ENCODE measurements at places on chromosomes 4 and X. TPM values are rescaled to one million over a fixed set of nuclear protein-coding genes. Genes with fewer than 3 reads are reported as not detected.

Gene SLC26A1
- polyA plus RNA-seq, result 6.7 TPM

Gene TLR10
- 0.89 TPM for polyA plus RNA-seq

Gene MEPE
- not detected for polyA plus RNA-seq

DNA sequence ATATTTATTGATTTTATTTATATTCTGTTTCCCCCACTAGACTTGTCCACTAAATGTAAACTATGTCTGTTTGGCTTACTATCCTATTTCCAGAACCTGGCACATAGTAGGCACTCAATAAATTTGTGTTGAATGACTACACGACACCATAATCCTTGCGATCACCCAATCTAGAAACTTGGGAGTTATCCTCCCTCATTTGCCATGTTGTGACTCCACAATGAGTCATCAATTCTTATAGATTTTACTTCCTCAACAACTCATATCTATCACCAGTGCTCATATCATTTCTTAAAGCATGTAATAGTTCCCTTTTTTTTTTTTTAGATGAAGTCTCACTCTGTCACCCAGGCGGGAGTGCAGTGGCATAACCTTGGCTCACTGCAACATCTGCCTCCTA, 39.9 kb upstream of the VAMP7 start:
- no peak for DNase-seq

DNA sequence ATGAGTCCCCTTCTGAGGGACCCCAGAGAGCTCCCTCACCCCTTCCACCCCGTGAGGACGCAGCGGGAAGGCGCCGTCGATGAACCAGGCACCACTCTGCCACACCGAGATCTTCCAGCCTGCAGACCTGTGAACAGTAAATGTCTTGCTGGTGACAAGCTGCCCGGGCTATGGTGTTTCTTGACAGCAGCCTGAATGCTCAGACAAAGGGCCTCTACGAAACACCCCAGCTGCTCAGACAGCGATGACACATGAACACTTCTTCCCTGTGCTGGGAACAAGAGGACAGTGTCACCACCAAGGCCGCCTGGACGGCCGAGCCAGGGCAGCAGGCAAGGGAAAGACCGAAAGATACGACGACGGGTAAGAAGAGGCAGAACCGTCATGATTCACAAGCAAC, 30.6 kb upstream of the GTPBP6 start:
- no peak for DNase-seq

GRCh38 chrX:6227453-6227835, 1.2 kb downstream of the NLGN4X start:
- DNase-seq, result no peak

GRCh38 chr4:52894443-52894842, 32.3 kb downstream of the RASL11B start:
- DNase-seq, result no peak
